ENCODE measurements at places on chromosomes 7 and 10.

GRCh38 chr10:19046679-19047078 lies 1.9 kb upstream of the MALRD1 start:
- no peak for DNase-seq

- no peak for DNase-seq
Measured at GRCh38 chr10:25117757-25118156, 57.0 kb upstream of the GPR158 start.

DNA sequence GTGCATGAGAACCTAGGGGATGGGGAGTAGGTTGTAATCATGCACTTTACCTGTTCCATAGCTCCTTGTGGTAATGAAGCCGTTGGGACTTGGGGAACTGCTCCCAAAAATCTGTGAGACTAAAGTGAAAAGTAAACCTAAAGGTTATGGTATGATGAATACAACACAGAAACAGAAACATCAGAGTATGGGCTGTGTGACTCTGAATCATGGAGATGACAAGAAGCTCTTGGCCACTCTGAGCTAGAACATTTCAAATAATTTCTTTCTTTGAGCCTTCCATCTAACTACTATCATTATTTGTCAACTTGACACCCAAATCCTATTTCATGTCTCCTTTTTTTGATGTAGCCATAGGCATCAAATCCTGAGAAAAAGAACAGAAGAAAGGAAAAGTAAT lies 2.9 kb downstream of the CLEC5A start:
- DNase-seq = no peak

DNA sequence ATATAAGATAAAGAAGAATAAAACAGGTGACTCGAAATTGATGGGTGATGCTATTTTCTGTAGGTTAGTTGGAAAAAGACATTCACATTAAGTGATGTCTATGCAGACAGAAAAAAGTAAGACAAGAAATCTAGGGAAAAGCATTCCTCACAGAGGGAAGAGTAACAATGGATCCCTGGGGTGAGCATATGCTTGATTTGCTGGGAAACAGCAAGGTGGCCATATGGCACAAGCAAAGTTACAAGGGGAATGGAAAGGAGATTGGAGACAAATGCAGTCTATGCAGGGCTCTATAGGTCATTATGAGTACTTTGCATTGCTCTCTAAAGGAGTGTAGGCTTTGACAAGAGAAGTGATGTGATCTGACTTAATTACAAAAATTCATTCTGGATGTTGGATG lies 90.9 kb upstream of the ZNF804B start:
- no peak for DNase-seq

GRCh38 chr7:96169439-96169838 lies 152.5 kb downstream of the SLC25A13 start:
- DNase-seq = no peak

- no peak for DNase-seq
Measured at GRCh38 chr10:58631715-58632114, 119.0 kb downstream of the BICC1 start.

DNA sequence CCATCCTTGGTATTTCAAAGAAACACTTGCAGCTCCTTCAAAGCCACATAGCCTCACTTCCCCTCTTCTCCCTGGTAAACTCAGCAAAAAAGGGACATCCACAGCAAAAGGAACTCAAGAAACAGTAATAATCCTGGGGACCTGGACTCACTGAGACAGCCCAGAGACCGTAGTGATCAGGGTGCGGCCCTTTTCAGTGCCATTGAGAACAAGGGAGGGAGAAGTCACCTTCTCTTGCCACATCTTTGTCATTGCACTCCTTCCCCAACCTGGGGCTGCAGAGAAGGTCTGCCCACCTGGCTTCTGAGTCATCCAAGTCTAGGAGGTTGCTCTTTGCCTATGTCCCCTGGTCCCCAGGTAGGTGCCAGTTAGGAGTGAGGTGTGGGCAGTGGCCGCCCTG lies 93.9 kb upstream of the SH2B2 start:
- no peak for DNase-seq

- no peak for DNase-seq
Measured at GRCh38 chr10:101453791-101454718, 100.1 kb downstream of the BTRC start.

- DNase-seq = no peak
Measured at GRCh38 chr10:122510326-122510725, 49.0 kb downstream of the HTRA1 start.

GRCh38 chr7:74002474-74003017 lies 25.4 kb upstream of the ELN start:
- DNase-seq = no peak

GRCh38 chr10:71554671-71555070 lies 158.0 kb downstream of the CDH23 start:
- DNase-seq = no peak

- DNase-seq = no peak
Measured at GRCh38 chr7:114917211-114917839, 4.6 kb upstream of the MDFIC start.

GRCh38 chr7:100799037-100799896 lies 28.1 kb downstream of the EPHB4 start:
- peak; percentile 71 for DNase-seq

- no peak for DNase-seq
Measured at GRCh38 chr10:5355594-5356301, 9.0 kb upstream of the UCN3 start.

- DNase-seq = no peak
Measured at GRCh38 chr7:70132852-70133690, 534.8 kb downstream of the AUTS2 start.

GRCh38 chr7:92259610-92260247 lies 14.0 kb downstream of the ANKIB1 start:
- no peak for DNase-seq

- DNase-seq = no peak
Measured at GRCh38 chr10:125742465-125742864, 23.0 kb downstream of the EDRF1 start.

- DNase-seq = no peak
Measured at GRCh38 chr7:111198255-111198654, 107.3 kb downstream of the LRRN3 start.

- DNase-seq = no peak
Measured at GRCh38 chr7:129782818-129783583, 169.8 kb downstream of the UBE2H start.

- no peak for DNase-seq
Measured at GRCh38 chr10:89785095-89785494, 83.7 kb downstream of the KIF20B start.

DNA sequence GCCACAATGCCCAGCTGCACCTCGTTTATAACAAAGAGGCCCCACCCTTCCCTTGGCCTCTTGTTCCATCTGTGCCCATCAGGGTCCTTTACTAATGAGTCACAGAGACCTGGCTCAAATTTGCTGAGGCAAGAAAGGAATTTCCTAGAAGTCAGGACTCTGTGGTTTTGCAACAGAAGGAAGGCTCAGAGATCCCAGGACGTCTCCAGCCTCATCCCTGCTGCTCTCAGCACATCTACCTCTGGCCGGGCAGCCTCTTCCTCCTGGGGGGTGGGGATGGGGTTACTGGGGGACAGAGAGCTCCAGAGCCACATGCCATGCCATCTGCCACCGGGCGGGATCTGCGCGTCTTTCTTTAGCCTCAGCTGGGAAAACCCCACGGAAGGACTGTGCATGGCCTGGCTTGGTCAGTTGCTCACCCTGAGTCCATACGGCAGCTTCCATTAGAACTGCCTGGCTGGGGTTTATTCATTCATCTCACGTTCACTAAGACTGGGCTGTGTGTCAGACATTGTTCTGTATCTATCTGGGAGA lies 41.9 kb upstream of the PSMG3 start:
- DNase-seq = no peak

DNA sequence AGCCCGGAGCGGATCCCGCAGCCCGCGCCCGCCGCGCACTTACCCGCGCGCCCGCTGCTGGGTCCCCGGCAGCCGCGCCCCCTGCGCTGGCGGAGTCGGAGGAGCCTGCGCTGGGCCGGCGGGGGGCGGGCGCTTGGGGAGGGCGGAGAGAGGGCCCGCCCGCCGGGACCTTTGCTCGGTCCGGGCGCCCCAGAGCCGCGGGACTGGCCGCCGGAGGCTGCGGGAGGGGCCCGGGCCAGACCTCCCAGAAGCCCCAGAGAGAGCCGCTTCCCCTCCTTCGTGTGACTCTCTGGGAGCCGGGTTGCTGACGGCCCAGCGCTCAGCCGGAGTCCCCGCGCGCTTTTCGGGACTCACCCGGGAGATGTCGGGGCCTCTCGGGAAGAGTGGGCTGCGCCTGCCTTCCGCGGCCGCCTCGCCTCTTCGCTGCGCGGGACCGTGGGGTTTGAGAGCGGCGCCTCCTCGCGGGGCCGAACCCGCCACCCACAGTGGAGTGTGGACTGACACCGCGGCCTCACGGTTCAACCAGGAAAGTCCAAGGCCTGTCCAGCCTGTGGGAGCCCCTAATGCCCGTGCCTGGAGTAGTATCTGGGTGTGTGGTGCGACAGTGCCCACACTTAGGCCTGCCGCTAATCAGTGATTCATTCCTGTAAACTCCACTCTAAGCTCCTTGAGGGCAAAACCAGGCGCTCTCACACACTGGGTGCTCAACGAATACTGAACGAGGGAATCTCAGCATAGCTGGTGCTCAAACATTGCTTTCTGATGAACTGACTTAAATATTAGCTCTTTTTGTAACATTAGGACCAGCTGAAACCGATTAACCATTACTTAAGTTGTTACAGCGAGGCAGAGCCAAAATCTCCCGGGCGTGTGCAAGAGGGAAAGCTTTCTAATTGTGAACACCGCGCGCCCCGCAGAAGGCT lies at the start of gene GSDME:
TSS of gene GSDME (minus strand) at position 112 of the 923 bp plus-strand sequence. CDS start 7,690 bp downstream, outside the sequence.
- peak; percentile 66 for DNase-seq

DNA sequence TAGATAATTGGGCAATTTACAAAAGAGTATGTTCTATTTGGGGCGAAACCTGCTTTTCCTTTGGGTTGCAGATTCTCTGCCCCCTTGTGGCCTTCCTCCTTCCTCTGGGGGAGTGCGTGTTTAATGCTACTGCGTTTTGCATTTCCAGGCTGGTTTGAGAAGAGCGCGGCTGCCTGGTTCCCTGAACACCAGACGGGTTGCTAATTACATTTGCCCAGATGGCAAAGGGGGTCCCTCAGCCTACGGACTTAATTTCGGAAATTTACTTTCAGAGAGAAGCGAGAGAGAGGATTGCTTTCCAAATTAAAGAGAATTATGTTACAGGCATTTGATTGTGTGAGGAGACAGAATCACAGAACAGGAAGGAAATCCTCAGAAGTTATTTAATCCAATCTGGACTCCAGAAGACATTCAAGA lies 91.9 kb upstream of the JAZF1 start:
- DNase-seq = peak; percentile 65

DNA sequence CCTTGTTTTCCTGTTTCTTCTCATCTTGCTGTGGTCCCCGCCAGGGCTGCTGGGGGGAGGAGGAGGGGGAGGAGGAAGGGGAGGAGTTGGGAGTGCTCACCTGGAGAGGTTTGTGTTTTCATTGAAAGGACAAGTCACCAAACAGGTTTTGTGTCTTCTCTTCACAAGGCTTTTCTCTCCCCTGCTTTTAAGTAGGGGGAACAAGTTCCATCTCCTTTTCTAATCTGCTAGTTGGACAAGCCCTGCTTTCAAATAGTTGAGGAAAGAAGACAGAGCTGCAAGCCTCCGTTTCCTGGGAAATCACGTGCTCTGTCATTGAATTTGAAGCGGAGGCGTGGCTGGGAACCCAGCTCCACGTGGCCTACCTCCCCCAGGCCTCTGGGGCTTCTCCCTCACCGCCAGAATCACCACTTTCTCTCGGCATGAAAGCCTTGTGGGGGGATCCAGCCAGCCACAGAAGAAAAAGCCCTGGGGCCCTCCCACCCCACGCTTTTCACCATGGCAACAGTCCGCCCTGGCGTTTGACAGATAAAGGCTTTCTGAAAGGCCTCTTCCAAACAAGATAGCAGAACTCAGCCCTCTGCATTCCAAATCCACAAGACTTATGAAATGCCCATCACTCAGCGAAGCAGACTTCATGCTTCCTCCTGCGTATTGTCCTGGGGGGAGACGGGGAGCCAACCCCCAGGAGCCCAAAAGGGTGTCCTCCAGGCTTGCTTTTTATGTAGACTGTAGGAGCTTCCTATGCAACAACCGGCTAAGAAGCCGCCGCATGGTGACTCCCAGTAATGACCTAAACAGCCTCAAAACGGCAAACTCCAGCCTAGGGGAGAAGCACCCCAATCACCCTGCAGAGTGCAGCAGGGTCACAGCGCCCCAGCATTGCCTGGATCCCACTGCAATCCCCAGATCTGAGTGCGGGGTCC lies 51.7 kb downstream of the PROSER2 start:
- peak; percentile 76 for DNase-seq

DNA sequence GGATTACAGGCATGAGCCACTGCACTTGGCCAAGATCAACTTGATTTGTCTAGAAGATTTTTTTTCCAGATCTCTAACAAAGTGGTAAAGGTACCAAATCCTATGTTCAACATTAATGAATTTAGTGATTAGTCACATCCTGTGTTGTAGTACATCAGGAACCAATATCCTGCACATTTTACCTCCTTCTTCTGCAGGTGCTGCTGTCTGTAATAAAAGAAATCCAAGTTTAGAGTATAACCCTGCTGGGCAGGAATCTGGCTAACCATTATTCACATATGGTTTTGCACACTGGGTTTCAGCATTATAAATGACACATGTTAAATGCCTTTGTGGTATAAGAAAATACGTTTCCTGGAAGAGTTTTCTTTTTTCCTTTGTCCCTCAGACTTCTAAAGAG lies 10.8 kb downstream of the PARD3 start:
- no peak for DNase-seq

DNA sequence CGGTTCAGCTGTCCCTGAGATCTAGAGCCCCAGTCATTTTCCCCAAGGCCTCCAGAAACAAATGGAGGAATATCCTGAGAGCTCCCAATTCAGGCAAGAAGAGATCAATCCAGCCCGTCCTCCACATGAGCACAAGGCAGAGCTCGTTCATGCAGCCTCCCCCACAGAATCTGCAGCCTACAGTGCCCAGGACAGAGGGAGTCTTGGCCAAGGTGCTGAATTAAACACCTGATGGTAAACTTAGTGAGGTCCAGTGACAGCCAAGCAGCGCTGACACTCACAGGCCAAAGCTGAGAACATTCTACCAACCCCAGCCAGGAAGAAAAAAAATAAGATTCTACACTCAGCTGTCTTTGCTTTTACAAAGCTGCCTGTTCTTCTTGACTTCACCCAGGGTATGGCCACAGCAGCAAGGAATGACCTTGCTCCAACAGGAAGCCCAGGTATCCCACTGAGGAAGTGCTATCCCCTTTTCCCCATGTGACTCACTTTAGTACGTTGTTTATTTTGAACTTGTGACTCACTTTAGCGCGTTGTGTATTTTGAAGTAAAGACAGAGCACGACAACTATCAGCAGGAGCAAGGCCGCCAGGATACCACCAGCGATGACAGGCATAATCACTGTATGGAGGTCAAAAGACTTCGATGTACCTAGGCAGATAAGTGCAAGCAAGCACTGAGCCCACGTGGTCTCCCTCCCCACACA lies 4.4 kb upstream of the CUZD1 start:
- no peak for DNase-seq

DNA sequence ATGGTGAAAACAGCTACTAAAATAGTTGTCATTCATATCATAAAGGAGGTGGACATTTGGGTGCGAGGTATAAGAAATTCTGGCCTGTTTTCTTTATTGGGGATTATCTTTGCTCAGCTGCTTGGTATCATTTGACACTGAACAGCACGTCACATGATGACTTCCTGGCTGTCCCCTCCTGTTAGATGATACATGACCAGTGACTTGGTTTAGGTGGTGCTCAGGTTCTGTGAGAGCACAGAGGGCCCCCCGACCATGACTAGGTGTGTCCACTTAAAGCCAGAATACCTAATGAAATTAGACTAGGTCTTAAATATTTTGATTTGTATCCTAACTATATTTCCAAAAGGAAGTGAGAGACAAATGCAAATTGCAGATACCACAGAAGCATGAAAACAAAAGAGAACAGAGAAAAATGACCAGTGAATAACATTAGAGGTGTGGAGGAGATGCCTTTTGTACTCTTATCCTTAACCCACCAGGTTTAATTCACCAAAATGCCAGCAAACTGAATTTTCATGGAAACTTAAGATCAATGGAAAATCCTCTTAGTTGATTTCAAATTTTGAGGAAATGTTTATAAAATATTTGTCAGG lies 50.6 kb upstream of the GJD4 start:
- DNase-seq = no peak
